ENCODE measurements at places on chromosomes 3 and 15.

DNA sequence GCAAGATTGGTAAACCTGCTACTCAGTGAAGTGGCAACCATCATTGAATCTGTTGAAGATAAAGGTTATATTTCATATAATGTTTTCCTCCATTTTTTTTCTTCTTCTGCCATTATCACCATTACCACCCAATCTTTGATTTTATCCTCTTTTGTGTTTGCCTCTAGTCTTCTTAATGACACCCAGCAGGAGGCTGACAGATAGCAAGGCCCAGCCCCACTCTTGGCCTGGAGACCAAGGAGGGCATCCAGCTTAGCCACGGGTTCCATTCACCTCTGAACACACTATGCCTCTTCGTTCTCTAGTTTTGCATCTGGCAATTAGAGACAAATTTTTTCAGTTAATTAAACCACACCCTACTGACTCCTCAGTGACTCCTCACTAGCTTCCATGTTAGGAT lies 129.7 kb downstream of the TPRG1 start:
- DNase-seq, result no peak

GRCh38 chr15:85407421-85408269 lies 27.2 kb downstream of the AKAP13 start:
- peak; percentile 7 for DNase-seq

DNA sequence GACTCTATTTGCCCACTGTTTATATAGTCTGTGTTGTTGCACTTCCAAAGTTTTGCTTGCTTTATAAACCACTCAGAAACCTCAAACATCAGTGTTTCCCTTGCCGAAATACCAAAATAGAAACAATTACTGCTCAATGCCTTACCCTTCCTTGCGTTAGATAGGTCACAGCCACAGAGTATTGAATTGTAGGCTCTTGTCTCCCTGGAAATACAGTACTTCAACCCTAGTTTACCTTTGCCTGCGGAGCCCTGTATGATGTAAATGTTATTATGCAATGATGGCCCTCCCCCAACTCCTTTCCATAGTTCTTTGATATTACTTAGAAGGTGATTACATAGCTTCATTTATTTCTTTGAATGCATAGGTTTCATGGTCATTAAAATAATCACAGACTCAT lies 44.2 kb downstream of the SOX2 start:
- DNase-seq, result no peak

- no peak for DNase-seq
These were observed 256.1 kb upstream of the ARPP21 start for GRCh38 chr3:35383216-35383615.

DNA sequence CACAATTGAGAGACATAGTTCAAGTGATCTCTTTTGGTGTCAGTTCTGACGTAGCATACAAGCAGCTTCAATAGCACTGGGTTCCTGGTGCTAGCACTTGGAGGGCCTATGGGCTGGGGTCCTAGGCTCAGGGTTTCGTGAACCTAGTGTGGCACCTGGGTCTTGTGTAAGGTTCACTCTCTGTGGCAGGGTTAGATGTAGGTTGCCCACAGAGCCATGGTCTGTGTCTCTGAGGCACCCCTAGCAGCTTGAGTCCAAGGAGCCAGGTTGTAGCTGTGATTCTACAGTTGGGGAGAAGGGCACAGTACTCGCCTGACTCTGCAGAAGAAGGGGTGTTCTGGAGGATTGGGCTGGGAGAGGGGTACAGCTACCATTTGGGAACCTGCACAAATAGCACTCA lies 282.6 kb upstream of the LRRC3B start:
- DNase-seq, result no peak

- peak; percentile 56 for DNase-seq
These were observed 168.2 kb upstream of the KCNMB2 start for GRCh38 chr3:178367817-178368617.

DNA sequence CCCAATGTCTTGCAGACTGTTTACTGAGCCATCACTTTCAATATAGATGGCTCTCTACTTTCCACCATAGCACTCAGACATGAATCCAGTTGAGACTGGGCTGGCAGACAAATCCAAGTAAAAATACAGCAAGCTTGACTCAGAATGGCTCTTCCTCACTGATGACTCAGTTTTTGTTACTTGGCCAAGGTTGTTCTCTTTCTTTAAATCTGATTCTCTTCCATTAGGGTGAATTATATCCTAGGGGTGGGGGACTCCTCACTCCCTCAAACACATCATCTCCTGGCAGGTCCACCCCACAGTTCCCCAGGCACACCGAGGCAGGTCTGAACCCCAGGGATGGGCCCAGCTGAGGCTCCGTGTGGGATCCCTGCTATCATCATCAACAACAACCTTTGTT lies 157.9 kb downstream of the MEX3B start:
- no peak for DNase-seq

- no peak for DNase-seq
These were observed 786.2 kb downstream of the SQOR start for GRCh38 chr15:46420990-46421389.

GRCh38 chr3:65716071-65716751 lies 322.5 kb downstream of the MAGI1 start:
- no peak for DNase-seq

Measured in NCI-H1105 (cell line).